ENCODE measurements at places on chromosomes 6 and 20.

DNA sequence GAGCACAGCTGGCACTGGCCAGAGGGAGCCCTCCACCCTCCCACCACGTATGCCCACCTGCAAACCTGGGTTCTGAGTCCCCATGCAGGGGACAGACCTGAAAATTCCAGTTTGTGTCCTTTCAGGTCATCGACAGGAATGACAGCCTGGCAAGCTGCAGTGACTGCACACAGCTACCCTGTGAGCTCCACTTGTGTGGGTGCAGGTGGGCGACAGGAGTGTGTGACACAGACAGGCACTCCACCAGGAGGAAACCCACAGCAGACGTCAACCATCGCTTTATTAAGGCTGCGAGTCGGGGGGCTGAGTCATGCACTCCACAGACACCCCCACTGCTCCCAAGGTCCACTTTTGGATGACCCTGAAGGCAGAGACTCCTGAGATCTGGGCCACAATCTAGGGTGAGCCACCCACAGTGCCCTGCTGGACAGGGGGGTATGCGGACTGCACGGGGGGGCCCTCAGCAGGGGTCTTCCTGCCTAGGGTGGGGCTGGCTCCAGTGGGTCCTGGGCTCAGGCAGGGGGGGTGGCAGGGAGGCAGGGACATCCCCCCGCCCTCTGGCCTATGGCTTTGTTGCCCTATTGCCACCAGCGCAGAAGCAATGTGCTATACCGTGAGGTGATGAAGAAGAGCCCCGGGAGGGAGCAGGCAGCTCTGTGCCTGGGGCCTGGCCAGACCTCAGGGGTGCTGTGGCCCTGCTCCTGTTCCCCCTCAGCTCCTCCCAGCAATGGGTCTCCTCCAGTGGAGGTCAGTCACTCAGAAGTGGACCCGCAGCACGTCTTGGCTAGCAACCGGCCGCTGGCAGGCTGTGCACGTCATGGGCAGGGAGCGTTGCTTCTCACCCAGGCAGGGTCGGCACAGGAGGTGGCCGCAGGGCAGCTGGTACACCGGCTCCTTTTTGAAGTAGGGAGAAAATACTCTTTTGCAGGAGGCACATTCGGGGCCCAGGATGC is 25.1 kb upstream of the AVP start:
- no peak for DNase-seq
- peaks cover 40% of the 10 kb centered on the region for H3K36me3 ChIP-seq
- no peak overlapping the region for H3K4me3 ChIP-seq
- no peaks in the 10 kb centered on the region for H3K4me1 ChIP-seq

GRCh38 chr20:46420878-46421277 is 14.5 kb upstream of the ELMO2 start:
- no peaks in the 10 kb centered on the region for H3K4me1 ChIP-seq
- H3K36me3 ChIP-seq, result no peaks in the 10 kb centered on the region
- H3K27me3 ChIP-seq, result peaks cover 2% of the 10 kb centered on the region
- no peak overlapping the region for H3K4me3 ChIP-seq
- DNase-seq, result no peak

- H3K27me3 ChIP-seq, result no peaks in the 10 kb centered on the region
- no peak overlapping the region for H3K4me3 ChIP-seq
- no peak overlapping the region for H3K27ac ChIP-seq
Observed at GRCh38 chr6:19332806-19333460, 504.2 kb upstream of the ID4 start.

DNA sequence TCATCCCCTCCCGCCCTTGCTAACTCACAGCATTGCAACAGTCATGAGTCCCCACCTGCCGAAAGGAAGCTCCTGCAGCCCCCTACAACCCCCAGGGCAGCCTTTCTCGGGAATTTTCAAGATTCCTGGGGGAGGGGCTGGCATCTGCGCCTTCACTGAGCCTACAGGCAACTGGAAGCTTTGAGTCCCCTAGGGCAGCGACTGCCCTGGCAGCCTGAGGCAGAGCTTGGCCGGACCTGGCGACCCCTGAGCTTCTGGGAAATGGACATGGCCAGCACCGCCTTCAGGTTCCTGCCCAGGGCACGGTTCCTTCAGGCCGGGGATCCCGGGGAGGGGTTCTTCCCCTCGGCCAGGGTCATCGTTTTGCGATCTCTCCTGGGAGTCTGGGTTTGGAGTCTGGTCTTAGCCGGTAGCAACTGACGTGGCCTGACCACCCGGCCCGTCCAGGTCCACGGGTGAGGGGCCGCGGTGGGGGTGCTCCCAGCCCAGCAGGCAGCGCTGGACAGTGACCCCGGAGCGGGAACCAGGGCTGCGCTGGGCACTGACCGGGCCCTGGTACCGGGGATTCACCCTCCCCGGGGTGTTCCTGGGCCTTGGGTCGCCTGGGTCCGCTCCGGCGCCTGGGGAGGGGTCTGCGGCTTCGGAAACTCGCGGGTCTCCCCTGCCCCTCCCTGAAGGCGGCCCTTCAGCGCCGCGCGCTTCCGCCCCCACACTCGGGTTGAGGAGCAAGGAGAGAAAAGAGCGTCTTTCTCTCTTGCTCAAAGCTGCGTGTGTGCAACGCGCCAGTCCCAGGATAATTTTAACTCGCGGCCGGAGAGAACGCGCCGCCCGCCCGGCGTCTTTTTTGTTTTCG is 593 bp upstream of the COL9A3 start:
- DNase-seq, result no peak
- no peak overlapping the region for H3K27ac ChIP-seq
- no peak overlapping the region for H3K4me3 ChIP-seq

DNA sequence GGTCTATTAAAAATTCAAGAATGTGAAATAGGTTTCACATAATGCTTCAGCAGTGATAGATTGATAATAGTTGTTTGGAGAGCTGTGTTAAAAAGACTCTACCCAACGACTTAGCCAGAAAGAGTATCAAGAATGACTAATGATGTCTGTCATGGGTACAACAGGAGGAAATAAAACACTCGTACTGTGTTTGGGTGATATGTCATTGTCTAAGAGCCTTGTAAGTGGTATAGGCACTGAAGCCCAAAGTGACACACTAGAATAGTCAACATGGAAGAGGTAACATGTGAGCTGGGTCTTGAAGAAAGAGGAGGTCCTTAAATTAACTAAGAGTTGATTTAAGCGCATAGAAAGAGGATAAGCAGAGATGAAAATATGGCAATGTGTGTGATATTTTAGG is 471.8 kb upstream of the MAN1A1 start:
- no peak overlapping the region for H3K27ac ChIP-seq
- H3K4me1 ChIP-seq, result no peaks in the 10 kb centered on the region
- no peaks in the 10 kb centered on the region for H3K27me3 ChIP-seq
- H3K4me3 ChIP-seq, result no peak overlapping the region
- DNase-seq, result no peak

DNA sequence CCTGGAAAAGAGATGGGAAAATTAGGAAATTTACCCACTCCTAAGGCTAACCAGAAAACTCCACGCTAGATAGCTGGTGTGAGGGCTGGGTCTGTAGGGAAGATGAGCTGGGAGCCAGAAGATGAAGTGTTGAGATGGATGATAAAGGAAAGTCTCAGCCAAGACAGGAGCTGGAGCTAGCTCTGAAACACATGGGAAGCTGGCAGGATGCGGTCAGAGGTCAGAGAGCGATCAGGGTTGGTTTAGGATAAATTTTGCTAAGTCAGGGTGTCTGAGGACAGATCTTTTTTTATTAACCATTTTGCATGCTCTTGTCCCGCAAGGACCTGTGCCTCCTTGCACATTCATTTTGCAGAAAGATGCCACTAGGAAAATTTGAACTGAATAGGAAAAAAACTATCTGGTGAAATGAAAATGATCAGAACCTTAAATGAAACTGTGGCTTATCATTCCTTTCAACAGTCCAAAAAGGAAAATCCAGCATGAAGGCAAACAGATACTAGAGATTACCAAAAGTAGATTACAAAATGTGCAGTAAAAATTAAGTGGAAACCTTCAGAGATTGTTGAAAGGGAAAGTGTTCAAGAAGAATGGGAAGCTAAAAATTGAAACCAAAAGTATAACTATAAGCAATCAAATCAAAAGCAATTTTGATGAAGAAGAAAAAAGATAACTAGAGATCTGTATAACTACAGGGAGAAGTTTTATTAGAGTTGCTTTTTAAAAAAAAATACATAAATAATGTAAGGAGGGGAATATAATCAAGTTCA is 10.7 kb upstream of the EDN1 start:
- no peak overlapping the region for H3K27ac ChIP-seq
- H3K4me1 ChIP-seq, result no peaks in the 10 kb centered on the region
- DNase-seq, result no peak
- no peak overlapping the region for H3K4me3 ChIP-seq
- no peaks in the 10 kb centered on the region for H3K36me3 ChIP-seq
- H3K27me3 ChIP-seq, result no peaks in the 10 kb centered on the region

DNA sequence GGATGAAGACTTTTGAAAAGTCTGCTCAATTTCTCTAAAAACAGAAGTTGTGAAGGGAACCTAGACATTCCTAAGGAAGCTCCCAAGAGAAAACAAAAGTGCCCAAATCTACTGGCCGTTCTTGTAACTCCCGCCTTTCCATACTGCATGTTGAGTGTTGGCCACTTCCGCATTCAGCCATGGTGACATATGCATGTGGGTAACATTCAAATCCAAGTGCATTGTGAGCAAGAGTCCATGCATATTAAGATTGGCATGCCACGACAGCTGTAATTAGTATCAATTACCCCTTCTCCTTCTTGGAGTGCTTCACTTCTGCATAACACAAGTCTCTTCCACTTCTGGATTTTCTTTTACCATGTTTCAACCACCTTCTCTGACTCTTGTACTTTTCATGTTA is 8.4 kb downstream of the SLC35D3 start:
- H3K27ac ChIP-seq, result no peak overlapping the region
- no peaks in the 10 kb centered on the region for H3K4me1 ChIP-seq
- no peak for DNase-seq
- no peak overlapping the region for H3K4me3 ChIP-seq
- peaks cover 2% of the 10 kb centered on the region for H3K27me3 ChIP-seq
- H3K36me3 ChIP-seq, result no peaks in the 10 kb centered on the region

GRCh38 chr6:123393331-123393730 is 243.4 kb downstream of the TRDN start:
- H3K36me3 ChIP-seq, result no peaks in the 10 kb centered on the region
- H3K27me3 ChIP-seq, result no peaks in the 10 kb centered on the region
- H3K27ac ChIP-seq, result no peak overlapping the region
- H3K4me3 ChIP-seq, result no peak overlapping the region
- no peaks in the 10 kb centered on the region for H3K4me1 ChIP-seq
- DNase-seq, result no peak

Measured in CD4-positive, alpha-beta T cell (primary cell).